ENCODE measurements at places on chromosomes 3 and 15.

DNA sequence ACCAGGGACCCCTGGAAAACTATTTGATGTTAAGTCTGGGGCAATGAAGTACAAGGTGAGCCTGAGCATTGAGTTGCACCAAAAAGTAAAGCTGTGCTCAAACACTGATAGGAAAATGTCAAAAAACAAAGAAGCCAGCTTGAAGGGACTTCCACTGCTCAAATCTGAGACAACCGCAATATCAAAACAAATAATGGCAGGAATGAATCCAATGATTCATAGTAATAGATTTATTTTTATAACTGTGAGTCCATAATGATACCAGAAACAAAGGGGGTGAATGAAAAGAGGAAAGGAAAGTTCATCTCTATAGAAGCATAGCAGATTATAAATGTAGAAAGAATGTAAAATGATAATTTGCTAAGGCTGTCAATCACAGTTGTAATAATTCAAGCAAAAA lies 237.3 kb upstream of the ZBTB20 start:
- DNase-seq: no peak

- DNase-seq: no peak
Observed at GRCh38 chr3:100602506-100603444, 6.6 kb upstream of the ADGRG7 start.

DNA sequence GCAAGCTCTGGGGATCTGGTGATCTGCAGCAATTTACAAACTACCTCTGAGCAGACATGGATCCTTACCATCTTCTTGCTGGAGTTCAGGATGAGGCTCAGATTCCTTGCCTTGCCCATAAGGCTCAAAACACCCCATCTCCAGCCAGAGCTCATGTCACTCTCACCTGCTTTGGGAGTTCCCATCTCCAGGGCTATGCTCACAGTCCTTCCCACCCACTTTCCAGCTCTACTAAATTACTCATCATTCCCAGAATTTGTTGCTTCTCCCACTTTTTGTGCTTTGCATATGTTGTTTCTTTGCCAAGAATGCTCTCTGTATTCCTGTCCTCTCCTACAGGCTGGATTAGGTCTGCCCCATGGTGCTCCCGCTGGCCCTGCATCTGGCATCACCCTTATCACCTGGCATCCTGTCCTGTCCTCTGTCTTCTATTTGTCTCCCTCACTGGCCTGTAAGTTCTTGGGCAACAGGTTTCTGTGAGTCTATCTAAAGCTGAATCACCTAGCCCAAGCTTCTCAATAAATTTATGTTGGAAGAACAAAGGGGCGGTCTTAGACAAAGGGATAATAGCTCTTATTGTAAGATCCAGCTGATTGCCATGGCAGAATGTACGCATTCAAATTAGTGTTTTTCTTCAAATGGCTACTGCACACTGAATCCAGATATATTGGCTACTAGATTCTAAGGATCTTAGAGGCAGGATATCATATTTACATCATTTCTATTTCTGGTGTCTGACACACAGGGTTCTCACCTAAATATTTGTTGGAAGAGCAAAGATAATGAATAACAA lies 179.2 kb downstream of the CLSTN2 start:
- DNase-seq: no peak

- DNase-seq: no peak
Observed at GRCh38 chr15:95948411-95948810, 382.1 kb upstream of the NR2F2 start.

GRCh38 chr15:86377914-86378313 lies 298.2 kb downstream of the AGBL1 start:
- DNase-seq: no peak

DNA sequence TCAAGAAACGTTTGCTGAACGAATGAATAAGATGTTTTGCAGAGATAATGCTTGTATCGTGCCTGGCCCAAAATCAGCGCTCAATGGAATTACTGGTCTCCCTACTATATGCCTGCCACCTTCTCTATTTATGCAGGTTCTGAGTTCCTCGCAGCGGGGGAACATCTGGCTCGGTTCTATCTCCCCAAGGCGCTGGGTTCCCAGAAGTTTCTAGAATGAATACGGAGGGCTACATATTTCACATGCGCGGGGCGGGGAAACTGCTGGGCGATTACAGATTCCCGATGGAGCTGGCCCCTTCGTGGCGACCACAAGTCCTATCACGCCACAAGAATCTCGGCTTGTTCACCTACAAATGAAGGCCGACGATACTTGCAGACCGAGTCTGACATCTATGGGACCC lies 411 bp upstream of the EIF2B5 start:
- DNase-seq: no peak

- DNase-seq: no peak
Observed at GRCh38 chr3:42690191-42690590, 4.9 kb downstream of the KLHL40 start.

DNA sequence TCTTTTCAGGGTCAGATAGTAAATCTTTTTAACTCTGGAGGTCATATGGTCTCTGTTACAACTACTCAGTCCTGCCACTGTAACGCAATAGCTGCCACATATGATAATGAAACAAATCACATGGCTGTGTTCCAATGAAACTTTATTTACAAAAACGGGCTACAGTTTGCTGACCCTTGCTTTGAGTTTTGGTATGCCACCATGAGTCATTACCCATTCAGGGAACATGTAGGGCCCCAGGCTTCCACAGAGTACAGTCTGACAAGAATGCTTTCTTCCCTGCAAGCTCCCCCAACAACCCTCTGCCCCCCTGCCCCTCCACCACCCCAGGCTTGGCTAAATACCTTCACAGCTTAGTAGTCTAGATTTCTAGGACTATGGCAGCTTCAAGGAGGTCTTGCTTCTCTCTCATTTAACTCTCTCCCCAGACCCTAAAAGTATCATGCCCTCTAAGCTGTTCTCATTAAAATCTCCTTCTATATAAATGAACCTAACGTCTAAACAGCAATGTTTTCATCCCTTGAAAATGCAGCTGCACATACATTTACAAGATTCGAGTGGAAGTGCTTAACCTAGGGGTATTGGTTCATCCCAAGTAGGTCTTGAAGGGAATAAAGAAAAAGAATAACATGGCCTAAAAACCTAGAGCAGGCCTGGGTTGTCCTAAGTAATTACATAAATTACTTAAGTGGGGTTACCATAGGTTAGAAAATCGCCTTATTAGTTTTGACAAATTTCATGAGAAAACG lies 117.8 kb upstream of the PRICKLE2 start:
- DNase-seq: no peak

GRCh38 chr3:183410280-183410679 lies 18.1 kb downstream of the MCF2L2 start:
- no peak for DNase-seq

DNA sequence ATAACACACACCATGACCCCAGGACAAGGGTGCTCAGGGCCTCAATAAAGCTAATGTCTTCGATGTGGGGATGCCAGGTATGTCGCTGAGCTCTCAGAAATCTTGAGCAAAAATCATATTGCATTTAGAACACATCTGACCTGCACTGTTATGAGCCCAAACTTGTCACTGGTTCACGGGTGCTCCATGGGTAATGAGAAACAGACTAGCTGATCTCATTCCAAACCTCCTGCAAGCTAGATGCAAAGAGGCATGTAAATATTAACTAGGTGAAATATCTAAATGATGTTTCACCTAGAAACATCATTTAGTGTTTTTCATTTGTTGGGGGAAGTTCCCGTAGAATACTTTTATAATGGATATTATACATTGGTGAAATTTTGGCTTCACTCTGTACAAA lies 549.4 kb downstream of the OCA2 start:
- DNase-seq: no peak

GRCh38 chr3:106728315-106729098 lies 648.7 kb upstream of the CCDC54 start:
- DNase-seq: peak; percentile 99

- no peak for DNase-seq
Observed at GRCh38 chr3:23479026-23479425, 275.9 kb downstream of the UBE2E2 start.

- no peak for DNase-seq
Observed at GRCh38 chr3:101695779-101696372, 9.4 kb upstream of the RPL24 start.

DNA sequence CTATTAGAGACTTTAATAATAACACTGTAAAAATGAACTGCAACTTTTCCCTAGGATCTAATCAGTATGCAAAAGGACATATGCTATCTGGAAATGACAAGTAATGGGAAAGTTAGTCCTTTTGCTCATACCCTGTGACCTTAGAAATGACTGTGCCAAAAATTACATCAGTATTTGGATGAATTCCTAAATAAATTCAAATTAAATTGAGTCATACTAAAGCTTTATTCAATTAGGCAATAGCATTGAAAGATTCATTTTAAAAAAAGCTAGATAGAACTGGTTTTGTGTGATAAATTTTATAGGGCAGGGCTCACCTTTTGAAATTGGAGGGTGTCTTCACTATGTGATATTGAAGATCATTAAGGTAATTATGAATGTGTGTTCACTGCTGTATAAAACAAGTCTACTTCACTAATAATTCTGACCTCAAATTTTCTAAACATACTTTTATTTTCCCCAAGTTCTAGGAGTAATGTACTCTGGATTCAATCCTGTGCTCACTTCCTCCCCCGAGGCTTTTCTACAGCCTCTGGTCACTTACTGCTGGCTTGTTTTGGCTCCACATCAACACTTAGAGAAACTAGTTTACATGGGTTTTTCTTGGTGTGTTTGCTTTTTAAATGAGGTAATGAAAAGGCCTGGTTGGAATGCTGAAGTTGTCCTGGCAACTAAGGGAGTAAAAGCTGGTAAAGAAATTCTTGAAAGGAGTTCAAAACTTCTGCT lies 44.4 kb upstream of the SPTSSB start:
- no peak for DNase-seq

DNA sequence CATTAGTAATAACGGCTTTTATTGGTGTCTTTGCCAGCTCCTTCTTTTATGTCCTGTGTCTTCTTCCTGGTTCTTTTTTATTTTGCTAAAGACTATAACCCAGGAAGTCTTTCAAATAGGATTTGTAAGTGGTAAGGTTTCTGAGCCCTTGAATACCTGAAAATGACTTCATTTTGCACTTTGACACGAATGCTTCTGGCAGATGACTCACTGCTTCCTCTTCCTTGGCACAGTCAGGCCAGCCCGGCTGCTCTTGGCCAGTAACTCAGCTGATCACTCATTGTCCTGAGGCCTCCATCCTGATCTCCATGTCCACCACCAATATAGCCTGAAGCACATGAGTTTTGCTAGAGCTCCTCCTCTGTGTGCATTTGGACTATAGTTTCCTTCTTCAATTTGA lies 48.7 kb upstream of the NR2E3 start:
- DNase-seq: no peak

DNA sequence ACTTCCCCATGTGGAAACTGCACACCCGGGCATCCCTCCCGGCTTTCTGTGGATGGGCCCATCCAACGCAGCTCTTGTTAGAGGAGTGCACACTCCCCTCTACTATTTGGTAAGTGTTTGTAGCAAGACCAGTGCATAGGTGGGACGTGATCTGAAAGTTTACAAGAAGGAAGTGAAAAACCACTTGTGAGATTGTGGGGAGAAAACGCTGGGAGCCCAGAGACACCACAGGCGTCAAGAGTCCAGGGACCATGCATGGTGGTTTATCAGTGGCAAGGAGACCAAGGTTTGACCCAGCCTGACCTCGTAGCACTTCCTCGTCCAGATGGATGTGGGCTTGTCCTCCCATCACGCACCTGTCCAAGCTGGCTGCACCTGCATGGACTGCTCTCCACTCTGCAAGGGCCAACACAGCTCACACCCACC lies 51.6 kb downstream of the ATP10A start:
- DNase-seq: no peak

DNA sequence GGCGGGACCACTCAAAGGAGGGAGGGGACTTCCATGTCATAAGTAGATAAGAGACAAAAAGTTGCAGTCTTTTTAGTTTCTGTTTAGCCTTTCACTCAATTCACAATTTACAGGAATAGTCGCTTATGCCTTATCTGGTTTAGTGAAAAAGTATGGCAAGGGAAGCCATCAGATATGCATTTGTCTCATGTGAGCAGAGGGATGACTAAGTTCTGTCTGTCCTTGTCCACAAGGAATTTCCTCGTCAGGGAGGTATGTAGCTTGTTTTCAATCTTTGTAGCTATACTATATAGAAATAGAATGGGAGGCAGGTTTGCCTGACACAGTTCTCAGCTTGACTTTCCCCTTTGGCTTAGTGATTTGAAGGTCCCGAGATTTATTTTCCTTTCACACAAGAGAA lies 882.8 kb downstream of the NAALADL2 start:
- DNase-seq: no peak

GRCh38 chr3:194138732-194139070 lies 2.8 kb downstream of the HES1 start:
- DNase-seq: no peak

DNA sequence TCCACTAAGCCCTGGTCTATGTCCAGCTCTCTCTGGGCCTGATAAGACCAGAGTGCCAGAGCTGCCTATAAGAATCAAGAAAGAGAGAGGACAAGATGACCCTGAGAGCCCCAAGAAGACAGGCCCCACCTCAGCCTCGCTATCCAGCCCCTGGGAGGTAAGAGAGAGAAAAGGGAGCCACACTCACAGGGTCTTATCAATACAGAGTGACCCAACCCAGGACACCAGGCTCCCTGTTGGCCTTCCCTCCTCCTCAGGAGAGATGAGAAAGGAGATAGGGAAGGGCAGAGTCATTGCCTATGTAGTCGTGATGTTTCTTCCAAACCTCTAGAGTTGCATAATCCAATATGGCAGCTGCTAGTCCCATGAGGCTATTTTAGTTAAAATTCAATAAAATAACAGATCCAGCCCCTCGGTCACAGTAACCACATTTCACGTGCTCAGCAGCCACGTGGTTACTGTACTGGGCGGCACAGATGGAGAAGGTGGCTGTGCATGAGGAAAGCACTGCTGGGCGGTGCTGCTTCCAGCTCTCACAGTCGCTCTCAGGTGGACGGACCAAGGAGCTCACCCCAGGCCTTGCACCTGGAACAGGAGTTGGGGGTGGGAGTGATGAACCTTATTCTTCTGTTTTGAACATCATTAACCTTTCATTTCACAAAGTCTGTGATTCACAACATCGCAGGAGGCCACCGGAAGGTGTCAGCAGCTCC lies 525.8 kb downstream of the SHQ1 start:
- DNase-seq: no peak

DNA sequence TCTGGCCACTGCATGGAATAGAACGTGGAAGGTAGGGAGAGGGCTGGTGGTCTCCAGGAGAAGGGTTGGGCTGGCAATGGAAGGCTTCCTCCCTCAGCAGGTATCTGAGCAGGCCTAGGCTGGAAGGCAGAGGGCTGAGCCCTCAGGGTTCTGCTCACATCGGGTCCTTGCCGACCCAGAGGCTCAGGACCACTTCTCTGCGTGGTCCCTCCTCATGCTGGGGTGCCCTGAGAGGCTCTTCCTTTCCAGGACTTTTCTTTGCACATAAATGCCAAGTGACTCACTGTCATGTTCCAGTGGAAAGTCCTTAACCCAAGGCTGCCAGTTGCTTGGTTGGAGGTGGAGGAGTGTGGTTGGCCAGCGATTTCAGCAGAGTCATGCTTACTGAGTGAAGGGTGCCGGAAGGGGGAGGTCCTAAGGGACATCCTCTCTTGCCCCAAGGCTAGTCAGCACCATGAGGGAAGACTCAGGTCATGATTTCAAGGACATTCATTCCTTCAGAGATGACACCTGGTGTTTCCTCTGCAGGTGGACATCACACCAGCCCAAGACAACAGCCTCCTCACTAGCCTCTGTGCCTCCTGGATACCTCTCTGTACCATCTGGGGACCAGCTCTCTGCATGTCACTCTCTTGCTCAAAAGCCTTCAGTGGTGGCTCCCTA lies 8.2 kb downstream of the SLC6A6 start:
- no peak for DNase-seq

- DNase-seq: no peak
Observed at GRCh38 chr3:155392138-155392537, 98.7 kb upstream of the STRIT1 start.

- DNase-seq: no peak
Observed at GRCh38 chr15:77784361-77785292, 151.9 kb upstream of the LINGO1 start.

GRCh38 chr3:51686512-51687215 lies 15.6 kb downstream of the TEX264 start:
- DNase-seq: no peak
